Activated CD4-positive, alpha-beta memory T cell treated with anti-CD3 and anti-CD28 coated beads for 36 hours (primary cell): ENCODE measurements at places on chromosomes 4 and X.
A peak's percentile ranks its signal among the peaks of the same experiment; 100 is the strongest.

GRCh38 chr4:169103966-169104412, 93.9 kb upstream of the CBR4 start:
- DNase-seq = no peak

DNA sequence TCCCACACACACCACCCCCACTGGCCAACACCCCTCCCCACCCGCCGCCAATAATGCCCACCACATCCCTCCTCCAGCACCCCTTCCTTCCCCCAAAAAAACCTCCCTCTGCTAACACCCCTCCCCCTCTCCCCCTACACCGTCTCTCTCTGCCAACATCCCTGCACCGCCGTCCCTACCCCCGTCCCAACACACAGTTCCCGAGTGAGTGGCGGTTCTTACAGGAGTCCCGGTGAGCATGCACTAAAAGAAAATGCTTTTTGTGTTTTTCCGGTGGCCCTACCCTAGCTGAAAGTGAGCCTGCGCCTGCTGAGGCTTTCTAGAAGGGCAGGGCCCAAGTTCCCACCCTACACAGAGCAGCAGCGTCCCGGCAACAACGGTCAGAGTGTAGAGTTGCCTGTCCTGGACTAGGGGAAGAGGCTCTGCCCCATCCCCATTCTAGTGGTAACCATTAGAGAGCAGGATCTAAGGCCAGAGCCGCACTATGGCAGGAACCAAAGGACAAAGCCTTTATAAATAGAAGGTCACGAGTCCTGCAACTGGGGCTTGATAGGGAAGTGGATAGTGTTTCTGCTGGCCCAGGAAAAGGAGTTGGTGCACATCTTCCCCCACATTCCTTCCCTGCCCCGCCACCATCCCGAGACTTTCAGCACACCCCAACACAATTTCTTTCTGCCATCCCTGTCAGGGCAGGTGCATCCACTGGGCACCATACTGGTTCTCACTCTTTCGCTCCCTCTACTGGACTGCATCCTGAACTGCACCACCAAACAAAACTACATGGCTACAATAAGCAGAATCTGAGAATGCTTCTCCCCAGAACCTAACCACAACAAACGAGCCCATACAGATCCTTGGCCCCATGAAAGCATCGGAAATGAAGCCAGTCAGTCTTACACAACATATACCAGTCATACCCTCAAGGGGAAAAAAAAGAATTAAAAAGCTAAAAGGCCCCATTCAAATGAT, 78.1 kb upstream of the PAGE3 start:
- peak; percentile 56 for DNase-seq

DNA sequence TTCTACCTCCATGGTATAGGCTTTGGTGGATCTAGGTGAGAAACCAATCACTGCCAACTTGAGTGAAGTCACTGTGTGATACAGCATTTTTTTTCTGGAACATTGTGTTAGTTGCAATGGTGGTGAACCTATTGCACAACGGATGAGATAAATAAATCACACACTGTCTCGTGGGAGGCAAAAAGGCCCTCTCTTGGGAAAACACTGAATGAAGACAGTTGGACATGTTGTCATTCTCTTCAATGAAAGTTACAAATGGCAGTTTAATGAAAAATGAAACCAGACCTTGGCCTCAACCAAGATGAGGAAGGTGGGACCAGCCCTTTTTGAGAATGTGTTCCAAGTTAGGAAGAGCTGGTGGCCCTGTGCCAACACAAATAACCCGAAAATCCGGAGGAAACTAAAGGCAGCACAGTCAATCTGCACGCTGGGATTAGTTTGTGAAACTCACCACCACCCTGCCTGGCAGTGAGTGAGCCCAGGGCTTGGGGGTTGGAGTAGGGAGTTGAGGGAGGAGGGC, 5.4 kb upstream of the ADGRG2 start:
- no peak for DNase-seq

- no peak for DNase-seq
Measured at GRCh38 chr4:169059306-169060211, 49.5 kb upstream of the CBR4 start.

DNA sequence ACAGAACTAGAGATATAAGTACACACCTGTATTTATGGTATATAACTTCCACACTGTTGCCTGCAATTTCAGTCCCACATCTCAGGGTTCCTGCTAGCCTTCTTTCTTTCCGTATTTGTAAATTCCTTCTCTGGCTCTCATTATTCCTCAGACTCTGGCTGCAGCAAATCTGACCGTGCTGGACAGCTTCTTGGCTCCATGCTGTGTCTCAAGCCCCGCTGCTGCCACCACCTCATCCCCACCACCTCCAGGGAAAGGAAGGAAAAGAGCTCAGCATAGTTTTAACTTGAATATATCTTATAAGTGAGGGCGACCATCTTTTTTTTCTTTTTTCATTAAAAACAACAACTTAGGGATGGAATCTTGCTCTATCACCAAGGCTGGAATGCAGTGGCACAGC, 155.6 kb upstream of the CXCL13 start:
- DNase-seq = no peak

DNA sequence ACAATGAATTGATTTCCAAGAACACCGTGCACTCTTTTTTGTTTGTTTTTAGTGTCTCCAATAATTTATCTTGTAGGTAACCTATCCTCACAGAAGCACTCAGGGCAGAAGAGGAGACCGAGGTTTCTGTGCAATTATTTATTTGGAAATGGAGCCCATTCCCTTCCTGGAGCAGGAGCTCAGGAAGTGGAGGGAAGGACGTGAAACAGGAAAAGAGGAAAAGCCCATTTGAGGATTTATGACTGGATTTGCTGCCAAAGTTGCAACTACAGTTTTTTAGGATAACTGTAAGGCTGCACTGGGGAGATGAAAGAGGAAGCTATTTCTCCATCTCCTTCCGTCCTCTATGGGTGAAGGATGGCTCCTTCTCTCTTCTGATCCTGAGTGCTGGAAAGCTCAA, 31.7 kb upstream of the MXRA5 start:
- no peak for DNase-seq

- DNase-seq = peak; percentile 72
Measured at GRCh38 chr4:151407466-151408379, 1.3 kb upstream of the FHIP1A start.

GRCh38 chr4:147425019-147425418, 55.9 kb upstream of the EDNRA start:
- DNase-seq = no peak

DNA sequence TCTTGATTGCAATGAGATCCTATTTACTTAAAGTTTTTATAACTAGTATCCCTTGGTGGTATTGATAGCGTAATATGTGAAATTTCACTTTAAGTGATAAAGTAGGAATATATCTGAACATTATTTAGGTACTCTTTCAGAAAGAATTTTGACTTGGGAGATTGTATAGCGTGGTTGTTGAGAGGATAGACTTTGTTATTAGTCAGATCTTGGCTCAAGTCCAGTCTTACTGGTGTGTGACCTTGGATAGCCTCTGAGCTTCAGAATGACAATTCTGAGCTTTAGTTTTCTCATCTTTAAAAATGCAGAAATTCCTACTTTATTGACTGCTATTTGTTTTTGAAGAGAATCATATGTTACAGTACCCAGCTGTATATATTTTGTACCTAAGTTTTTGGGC, 32.6 kb downstream of the DCK start:
- DNase-seq = no peak

GRCh38 chr4:30380404-30380998, 339.7 kb upstream of the PCDH7 start:
- peak; percentile 12 for DNase-seq

- DNase-seq = no peak
Measured at GRCh38 chr4:122762966-122763716, 30.6 kb downstream of the BBS12 start.

DNA sequence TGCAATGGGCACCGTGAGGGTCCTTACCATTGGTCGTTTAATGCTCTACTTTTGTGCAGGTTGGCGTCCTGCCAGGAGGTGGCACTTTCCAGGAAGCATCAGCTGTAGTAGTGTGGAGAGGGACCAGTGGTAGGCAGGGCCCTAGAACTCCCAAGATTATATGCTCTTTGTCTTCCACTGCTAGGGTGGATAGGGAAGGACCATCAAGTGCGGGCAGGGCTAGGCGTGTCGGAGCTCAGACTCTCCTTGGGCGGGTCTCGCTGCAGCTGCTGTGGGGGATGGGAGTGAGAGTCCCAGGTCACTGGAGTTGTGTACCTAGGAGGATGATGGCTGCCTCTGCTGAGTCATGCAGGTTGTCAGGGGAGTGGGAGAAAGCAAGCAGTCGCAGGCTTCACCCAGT, 134.7 kb downstream of the KLF8 start:
- peak; percentile 27 for DNase-seq

DNA sequence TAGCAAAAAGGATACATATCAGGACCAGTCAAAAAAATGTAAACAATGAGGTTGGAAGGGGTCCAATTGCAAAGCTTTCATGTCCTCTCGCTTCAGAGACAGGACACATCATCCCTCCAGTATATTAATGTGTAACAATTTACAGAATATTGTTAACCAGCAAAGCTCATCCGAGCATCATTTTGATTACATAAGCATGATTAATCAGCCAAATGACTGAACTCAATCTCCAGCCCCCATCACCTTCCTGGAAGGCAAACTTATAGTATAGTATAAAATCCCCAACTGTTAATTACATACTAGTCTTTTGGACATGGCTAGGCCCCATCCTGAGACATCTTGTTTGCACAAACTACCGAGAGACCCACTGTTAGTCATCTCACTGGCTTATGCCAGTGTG, 77.6 kb upstream of the TRAM1L1 start:
- DNase-seq = no peak

GRCh38 chr4:38279650-38280322, 319.6 kb downstream of the PTTG2 start:
- no peak for DNase-seq

DNA sequence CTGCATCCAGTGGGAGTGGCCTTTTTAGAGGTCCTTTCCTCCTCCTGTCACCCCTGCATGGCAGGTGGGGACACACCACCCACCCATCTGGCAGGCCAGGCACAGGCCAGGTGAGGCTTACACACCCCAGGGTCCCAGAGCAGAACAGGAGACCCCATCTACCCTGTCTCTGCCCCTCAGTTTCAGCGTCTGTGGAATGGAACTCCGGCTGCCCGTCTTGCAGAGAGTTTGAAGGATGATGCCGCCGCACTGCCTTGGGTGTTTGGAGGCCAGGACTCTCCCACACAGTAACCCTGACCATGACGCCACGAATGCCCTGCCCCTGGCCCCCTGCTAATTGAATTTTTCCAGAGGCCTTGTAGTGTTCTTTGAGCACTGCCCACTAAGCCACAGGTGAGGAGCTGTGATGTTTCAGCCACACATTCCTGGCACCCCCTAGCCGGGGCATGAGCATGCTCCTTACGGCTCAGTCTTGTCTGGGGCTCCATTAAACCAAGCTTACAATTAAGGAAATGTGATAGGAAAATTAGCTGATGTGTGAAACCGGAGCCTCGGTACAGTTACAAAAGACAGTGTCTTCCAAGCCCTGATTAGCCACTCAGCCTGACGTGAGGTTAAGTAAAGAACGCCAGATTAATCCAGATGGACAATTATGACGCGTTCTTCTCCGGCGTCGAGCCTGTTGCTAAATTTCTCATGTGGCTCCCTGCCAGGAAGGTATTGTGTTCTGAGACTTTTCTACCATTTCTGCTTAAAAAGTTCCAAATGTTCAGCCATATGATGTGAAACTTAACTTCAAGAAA, 39.3 kb downstream of the HMX1 start:
- DNase-seq = no peak

DNA sequence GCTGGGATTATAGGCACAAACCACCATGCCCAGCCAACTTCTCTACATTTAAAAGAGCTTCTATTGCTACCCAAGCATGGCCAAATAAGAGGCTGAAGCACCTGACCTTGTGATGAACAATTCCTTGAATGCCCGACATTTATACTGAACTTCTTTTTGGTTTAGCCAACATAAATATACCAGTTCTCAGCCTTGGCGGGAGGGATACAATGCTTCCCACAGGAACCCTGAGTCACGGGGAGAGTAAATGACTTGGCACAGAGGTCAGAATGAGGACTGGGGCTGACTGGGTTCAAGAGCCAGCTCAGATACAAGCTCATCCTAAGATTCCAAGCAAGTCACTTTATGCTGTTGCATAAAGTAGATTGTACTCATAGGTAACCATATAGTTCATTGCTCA, 6.1 kb downstream of the HOPX start:
- DNase-seq = no peak

DNA sequence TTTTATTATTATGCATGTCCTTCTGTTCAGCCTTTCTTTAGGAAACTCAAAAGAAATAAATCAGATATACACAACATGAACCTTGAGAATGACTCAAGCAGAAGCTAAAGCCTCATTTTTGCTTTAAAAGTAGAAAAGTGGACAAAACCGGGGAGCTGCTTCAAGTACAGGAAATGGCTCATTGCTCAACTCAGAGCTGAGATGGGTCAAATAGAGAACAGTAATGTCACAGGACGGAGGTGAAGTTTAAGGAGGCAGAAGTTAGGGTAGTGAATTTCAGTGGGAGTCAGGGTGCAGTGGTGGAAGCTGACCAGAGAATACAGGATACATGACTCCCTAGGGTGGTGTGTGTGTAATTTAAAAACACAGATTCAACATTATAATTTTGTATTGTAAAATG, 22.2 kb downstream of the PHKA2 start:
- DNase-seq = no peak

DNA sequence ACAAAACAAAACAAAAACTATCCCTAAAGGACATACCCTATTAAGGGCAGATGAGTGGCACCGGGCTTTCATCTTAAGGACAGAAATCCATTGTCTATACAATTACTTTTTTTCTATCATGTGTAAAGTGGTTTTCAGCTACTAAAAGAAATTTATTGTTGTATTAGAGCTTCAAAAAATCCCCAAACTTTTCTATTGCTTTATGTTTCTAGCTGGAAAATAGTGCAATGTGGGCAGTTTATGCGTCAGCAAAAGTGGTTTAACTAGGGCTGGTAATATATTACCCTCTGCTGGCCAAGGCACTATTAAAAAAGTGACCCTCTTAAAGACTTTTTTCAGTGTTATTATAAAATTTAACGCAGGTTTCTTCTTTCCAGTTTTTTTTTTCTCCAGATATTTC, 15.5 kb upstream of the GPR82 start:
- DNase-seq = no peak

DNA sequence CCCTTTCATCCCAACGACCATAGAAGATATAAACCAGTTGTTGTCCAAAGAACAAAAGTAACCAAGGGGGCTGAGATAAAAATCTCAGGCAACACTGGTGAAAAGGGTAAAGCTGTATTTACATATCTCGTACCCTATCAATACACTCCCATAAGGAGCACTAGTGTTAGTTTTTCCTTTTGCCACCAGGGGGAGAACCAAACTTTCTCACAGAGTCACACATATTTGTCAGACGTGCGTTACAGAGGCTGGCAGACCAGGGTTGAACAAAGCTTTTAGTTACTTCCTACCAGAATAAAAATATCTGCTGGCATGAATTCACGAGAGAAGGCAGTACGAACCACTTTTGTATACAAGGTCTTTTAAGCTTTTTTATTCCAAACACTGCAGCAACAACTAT, 88.3 kb downstream of the AMELX start:
- DNase-seq = no peak

GRCh38 chr4:142781114-142781513, 65.0 kb downstream of the INPP4B start:
- DNase-seq = no peak
